ENCODE measurements at places on chromosomes 13 and 19.

DNA sequence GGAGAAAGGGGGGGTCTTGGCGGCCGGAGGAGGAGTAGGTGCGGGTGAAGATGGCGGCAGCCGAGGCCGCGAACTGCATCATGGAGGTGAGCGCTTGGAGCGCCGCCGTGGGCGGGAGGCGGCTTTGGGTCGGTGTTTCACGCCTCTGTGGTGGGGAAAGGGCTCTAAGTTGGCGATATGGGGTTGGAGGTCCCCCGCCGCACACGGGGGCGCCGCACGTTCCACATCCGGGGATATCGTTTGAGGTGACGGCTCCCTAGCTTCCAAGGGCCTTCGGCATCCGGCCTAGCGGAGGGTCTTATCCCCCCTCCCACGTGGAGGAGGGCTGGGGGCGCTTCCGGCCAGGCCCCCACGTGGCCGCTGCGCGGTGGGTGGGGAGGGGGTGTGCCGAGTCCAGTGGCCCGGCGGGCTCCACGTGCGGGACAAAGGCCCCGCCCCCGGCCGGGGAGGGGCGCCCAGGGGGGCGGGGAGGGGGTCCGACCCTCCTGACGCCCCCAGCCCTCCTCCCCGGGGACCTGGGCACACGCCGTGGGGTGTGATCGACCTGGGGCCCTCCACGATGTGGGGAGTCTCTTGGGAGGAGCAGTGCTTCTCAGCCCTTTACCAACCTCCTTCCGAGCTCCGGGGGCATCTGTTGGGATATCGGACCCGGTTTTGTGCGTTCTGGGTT, at the start of gene PRMT1:
Gene PRMT1, plus strand, starts transcription at position 41 of the 670 bp plus-strand sequence. Its CDS starts 10 bp downstream, at position 51.
- DNase-seq: no peak

DNA sequence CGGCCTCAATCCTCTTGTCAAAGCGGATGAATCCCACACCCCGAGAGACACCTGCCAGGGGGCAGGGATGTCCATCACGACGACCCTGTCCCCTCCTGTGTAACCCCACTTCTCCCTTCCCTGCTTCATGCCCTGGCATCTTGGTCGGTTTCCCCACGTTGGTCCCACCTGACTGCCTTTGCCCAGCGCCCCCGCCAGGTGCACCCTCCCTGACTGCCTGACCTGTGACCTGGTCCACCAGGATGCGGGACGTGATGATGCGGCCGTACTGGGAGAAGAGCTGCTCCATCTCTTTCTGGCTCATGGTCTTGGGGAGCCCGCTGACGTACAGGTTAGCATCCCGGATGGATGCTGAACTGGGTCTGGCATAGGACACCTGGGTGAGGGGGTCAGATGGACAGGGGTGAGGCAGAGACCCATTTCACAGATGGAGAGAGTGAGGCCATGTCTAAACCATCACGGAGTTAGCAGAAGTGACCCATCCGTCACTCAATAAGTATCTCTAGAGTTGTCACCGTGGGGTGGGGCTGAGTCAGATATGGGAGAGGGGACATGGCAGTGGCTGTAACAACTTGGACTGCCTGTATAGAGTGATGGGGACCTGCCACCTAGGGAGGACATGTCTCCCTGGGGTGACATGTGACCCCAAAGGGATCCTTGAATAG, 22.5 kb downstream of the ELAVL3 start:
- DNase-seq: no peak

- no peak for DNase-seq
Measured at GRCh38 chr19:16367261-16367683, 42.6 kb downstream of the KLF2 start.

DNA sequence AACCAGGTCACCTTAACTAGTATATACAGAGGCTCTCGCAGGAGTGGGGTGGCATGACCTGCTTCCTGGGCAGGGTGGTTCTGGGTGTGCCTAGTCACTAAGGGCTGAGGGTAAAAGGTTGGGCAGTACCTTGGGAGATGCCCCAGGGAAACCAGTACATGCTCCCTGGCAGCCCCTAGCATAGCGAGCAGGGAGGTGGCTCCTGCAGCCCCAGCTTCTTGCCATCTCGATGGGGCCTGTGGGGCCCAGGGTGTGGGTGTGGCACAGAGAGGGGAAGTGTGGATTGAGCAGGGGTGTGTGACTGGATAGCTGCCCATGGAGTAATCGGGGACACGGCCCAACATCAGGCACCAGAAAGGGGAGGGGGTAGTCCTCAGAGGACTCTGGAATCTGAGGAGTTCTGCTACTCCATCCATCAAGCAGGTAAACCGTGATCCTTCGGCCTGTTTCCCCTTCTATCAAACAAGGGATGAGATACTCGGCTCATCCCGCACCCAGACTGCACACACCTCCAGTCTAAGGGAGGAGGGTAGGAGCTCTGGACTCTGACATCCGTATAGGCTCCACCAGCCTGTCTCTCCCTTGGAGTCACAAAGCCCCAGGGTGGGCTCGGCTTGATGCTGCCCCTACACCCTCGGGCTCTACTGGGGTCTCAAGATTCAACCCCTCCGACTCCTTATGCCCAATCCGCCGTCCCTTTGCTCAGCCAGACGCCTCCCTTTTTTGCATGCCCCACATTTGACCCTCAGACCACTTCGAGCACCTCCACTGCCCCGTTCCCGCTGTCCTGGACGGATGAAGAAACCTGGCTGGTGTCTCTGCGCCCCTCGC, 1.1 kb downstream of the ZBTB45 start:
- no peak for DNase-seq

- DNase-seq: no peak
Measured at GRCh38 chr13:50758796-50759195, 84.7 kb downstream of the DLEU7 start.

GRCh38 chr13:21672287-21672680, 1.4 kb downstream of the FGF9 start:
- DNase-seq: no peak

GRCh38 chr19:38834590-38834989, 3.0 kb upstream of the ECH1 start:
- no peak for DNase-seq

DNA sequence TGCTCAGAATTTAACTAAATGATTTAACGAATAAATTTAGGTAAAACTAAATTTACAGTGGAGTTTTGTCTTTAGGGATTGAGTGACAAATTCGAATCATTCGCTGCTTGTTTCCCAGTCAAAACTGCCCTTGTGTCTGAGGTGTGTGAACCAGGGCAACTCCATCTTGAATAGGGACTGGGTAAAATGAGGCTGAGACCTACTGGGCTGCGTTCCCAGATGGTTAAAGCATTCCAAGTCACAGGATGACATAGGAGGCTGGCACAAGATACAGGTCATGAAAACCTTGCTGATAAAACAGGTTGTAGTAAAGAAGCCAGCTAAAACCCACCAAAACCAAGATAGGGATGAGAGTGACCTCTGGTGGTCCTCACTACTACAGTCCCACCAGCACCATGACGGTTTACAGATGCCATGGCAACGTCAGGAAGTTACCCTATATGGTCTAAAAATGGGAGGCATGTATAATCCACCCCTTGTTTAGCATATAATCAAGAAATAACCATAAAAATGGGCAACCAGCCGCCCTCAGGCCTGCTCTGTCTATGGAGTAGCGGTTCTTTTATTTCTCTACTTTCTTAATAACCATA, 10.2 kb upstream of the ANKRD10 start:
- no peak for DNase-seq

DNA sequence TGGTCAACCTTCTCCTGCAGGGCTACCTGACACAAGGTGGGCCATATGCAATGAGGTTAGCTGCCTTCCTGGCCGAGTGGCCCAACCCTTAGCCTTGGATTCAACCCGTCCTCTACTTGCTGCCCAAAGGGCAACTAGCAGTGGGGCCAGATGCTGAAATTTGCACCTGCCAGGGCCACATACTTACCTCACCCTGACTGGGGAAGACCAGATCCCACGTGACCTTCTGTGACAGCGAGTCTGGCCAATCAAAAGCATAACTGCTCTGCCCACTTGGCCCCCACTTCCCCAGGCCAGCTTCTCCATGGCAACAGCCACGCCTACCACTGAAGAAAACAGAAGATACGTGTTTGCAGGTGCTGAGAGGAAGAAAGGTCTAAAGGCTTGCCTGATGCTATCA, 10.9 kb downstream of the PEG3 start:
- DNase-seq: no peak

DNA sequence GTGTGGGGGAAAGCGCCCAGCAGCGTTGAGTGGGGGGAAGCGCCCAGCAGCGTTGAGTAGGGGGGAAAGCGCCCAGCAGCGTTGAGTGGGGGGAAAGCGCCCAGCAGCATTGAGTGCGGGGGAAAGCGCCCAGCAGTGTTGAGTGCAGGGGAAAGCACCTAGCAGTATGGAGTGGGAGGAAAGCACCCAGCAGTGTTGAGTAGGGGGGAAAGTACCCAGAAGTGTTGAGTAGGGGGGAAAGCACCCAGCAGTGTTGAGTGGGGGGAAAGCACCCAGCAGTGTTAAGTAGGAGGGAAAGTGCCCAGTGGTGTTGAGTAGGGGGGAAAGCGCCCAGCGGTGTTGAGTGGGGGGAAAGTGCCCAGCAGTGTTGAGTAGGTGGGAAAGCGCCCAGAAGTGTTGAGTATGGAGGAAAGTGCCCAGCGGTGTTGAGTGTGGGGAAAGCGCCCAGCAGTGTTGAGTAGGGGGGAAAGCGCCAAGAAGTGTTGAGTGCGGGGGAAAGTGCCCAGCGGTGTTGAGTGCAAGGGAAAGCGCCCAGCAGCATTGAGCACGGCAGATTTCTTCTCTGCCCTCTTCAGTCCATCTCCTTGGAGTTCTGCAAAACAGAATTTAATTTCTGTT, 138.4 kb downstream of the ATP11A start:
- DNase-seq: no peak

- no peak for DNase-seq
Measured at GRCh38 chr13:77832339-77833100, 86.1 kb downstream of the EDNRB start.

GRCh38 chr13:51255556-51255955, 33.4 kb downstream of the FAM124A start:
- DNase-seq: no peak

DNA sequence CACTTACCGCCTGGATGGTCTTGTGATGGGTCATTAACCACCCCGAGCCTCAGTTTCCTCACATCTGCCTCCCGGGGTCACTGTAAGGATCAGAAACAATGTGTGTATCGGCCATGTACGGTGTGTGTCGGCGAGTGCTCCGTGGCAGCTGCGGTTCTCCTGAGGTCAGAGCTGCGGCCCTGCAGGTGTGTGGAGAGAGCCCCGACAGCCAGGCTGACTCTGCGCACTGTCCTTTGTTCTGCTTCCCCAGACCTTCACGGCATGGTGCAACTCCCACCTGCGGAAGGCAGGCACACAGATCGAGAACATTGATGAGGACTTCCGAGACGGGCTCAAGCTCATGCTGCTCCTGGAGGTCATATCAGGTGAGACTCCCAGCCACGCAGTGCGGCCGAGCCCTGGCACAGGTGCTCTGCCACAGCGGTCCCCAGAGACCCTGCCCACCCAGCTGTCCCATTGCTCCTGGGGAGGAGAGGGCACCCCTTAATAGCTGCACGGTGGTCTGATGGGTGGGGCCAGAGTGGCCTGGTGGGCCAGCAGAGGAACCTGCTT, 43.8 kb downstream of the CAPN12 start:
- no peak for DNase-seq

GRCh38 chr19:29837448-29837981, 25.7 kb downstream of the CCNE1 start:
- DNase-seq: no peak

DNA sequence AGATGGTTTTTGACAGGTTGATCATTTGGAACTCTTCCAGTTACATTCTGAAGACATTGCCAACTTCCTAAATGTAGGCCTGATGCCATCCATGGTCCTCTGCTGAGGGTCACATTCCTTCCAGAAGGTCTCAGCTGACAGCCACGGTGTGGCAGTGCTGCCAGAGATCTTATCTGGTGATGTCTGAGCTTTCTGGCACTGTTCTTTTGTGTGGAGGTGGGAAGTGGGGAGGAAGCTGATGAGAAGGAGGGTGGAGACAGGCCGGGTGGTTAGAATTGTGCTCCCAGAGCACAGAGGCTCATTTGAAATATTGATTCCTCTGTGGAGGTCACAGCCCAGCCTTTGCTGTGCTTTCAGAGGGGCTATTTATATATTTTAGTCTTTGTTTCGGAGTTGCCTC, 16.1 kb upstream of the MTIF3 start:
- DNase-seq: no peak

- DNase-seq: no peak
Measured at GRCh38 chr13:78478183-78478582, 125.2 kb downstream of the POU4F1 start.

GRCh38 chr13:110808138-110808537, 94.6 kb downstream of the ING1 start:
- no peak for DNase-seq

- no peak for DNase-seq
Measured at GRCh38 chr19:7426986-7427385, 61.8 kb downstream of the PEX11G start.

DNA sequence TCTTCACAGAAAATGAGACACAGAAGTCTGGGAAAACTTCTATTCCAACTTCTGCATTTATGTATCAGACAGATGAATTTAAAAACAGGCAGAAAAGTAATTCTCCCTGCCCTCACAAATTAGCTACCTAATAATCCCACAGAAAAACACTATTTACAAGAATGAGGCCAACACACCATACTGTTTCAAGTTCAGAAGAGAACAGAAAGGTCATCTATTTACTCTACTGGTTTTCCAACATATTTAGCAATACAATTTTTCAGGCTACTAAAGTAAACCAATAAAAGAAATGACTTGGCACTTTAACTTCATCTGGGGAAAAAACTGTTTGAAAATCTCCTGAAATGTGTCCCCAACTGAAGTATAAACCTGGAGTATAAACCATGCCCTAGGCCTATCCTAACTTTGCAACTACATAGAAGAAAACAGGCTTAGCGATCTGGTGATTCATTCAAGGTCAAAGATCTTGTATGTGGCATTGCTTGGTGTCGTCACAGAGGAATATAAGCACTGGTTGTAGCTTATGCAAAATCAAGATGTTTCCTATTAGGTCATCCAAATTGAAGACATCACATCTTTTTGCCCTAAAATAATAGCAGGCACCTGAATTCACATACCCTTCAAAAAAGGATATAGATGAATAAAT, 20.1 kb upstream of the EBPL start:
- no peak for DNase-seq

DNA sequence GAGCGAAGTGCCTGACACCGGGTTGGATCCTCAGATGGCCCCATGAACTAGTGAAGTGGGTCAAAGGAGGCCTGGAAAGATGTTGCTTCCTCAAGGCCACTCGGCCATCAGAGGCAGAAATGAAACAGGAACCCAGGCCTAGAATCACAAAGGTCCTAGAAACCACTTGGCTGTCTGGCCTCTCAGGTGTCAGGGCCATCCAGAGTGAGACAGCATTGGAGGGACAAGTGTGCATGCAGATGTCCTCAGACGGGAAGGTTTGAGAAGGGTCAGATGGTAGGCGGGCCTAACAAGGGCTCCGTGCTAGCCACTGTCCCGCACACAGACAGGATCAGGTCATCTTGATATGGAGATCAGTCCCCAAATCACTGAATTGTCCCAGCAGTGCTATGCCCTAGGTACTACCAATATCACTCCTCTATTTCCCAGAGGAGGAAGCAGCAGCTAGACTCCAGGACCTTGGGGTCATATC, 14.3 kb downstream of the CCDC97 start:
- DNase-seq: no peak

- no peak for DNase-seq
Measured at GRCh38 chr19:51808333-51808986, 13.5 kb downstream of the FPR3 start.

GRCh38 chr13:74092711-74093110, 41.5 kb downstream of the KLF12 start:
- DNase-seq: no peak

- no peak for DNase-seq
Measured at GRCh38 chr13:71115301-71115700, 751.7 kb downstream of the DACH1 start.
